ENCODE measurements at places on chromosomes 2 and 18.

- no peak for DNase-seq
Observed at GRCh38 chr2:196086517-196087368, 18.1 kb upstream of the DNAH7 start.

DNA sequence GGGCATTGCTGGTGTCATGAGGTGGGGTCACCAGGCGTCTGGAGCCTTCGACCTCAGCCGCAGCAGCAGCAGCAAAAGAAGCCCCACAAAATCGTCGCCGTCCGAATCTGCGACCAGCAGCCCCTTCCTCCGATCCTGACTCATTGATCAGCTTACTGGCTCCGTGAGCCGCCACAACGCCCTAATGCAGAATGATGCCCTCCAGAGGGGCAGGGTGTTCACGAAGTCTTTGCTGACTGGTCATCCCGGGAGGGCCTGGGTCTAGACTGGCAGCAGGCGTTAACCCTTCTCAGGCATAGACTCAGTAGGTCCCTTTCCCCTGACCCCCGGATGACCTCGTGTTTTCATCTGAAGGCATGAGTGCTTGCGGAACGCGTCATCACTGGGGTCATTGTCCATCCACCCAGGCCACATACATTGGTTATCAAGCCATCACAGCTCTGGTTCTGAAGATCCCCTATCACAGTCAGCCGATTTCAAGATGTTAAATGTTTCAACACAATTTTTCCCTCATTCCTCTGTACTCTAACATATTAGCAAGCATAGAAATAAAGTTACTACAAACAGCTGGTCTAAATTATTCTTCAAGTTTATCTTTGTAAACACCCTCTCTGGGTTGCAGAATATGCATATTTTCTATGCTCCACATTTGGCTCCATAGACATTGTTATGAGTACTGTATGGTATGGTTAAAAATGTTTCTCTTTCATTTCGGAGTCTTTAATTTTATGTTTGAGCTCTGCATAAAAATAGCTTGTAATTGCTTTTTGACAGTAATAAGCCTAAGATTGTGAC is 83.3 kb upstream of the SALL3 start:
- no peak for DNase-seq

DNA sequence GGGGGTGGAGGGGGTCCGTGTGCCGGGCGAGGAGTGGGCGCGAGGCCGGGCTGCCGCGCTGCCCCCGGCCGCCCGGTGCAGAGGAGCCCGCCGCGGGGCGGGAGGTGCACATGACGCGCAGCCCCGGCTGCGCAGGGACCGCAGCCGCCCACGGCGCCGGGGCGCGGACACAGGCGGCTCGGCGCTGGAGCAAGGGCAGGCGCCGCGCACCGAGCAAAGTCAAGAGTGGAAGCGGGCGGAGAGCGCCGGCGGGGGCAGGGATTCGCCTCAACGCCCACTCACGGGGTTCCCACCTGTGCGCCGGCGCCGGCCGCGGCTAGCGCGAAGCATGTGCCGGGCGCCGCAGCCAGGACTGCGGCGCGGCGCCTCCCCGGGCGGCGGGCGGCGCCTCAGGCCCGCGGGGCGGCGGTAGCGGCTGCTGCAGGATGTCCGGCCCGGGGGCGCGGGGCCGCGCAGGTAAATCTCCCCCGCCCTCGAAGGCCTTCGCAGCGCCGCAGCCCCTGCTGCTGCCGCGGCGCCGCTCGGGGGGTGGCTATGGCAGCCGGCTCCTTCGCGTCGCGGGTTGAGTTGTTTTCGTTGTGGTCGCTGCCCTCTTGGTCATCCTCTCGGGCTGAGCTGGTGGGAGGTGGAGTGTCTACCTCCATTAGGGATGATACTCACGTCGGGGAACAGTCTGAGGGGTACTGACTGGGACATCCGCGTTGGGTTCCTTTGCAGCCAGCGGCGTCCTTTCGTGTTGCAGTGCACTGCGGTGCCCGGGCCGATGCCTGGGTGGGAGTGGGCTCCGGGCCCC is 216.3 kb upstream of the DTNA start:
- DNase-seq: peak; percentile 75

GRCh38 chr18:35695803-35696202 is 114.3 kb downstream of the GALNT1 start:
- DNase-seq: no peak

- DNase-seq: no peak
Observed at GRCh38 chr18:48693625-48694262, 154.9 kb downstream of the CTIF start.

DNA sequence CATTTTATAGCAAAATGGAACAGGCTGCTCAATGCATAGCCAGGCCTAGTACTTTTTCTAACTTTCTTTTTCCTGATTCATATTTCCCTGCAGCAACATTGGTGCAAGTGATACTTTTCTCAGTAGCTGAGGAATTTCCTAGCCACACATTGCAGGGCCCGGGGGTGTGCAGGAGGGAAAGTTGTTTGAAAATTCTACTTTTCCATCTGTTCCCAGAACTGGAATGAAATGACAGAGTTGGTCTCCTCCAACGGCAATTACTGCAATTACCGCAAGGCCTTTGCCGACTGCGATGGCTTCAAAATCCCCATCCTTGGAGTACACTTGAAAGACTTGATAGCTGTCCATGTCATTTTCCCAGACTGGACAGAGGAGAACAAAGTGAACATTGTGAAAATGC is 50.5 kb downstream of the RASGRP3 start:
- DNase-seq: no peak

All from NCI-H1092 (cell line).